ENCODE measurements at places on chromosomes 6 and 20.

GRCh38 chr6:165231177-165231576 is 78.2 kb downstream of the C6orf118 start:
- DNase-seq, result no peak

- DNase-seq, result peak; percentile 51
These were observed 20.3 kb downstream of the TTBK1 start for GRCh38 chr6:43263314-43264178.

- no peak for DNase-seq
These were observed 77.6 kb upstream of the RGS17 start for GRCh38 chr6:153208706-153209105.

- no peak for DNase-seq
These were observed 3.9 kb downstream of the RAB44 start for GRCh38 chr6:36701401-36701991.

GRCh38 chr6:38631186-38631783 is 8.4 kb downstream of the BTBD9 start:
- no peak for DNase-seq

DNA sequence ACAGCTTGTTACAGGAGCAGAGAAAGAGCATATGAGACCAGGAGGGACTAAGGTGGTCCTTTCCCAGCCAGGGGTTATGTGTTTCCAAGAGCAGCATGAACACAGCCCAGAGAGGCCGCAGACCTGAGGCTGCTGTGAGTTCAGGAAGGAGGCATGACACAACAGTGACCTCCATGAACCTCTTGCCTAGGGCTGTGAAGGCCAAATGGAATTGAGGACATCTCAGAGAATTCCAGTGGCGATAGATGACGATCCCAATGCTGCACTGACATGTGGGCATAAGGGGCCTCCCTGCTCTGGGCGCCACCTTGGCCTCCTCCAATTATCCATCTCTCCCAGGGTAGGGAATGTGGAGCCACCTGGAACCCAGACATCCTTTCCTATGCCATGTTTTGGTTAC is 79.9 kb upstream of the FUCA2 start:
- DNase-seq, result no peak

DNA sequence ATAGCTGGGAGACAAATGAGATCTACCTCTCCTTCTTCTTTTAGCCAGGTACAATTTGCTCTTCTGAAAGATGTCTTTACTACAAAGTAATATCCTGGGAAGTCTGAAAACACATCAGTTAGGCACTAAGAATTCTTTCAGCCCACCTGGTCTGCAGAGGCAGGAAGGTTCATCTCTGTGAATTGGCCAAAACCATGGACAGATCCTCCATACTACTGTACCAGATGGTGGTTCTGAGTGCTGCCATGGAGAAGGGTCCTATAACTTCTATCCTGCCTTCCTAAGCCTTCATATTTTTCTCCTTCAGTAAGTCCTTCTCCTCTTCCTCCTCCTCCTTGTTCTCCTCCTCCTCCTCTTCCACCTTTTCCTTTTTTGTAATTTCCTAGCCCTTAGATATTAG is 11.7 kb upstream of the PCSK2 start:
- no peak for DNase-seq

- no peak for DNase-seq
These were observed 13.5 kb upstream of the PREX1 start for GRCh38 chr20:48841196-48841874.

GRCh38 chr6:151284012-151284411 is 44.2 kb downstream of the AKAP12 start:
- no peak for DNase-seq

- DNase-seq, result no peak
These were observed 8.5 kb downstream of the SYNGAP1 start for GRCh38 chr6:33428224-33428965.
